ENCODE measurements at places on chromosomes 1 and 21.

DNA sequence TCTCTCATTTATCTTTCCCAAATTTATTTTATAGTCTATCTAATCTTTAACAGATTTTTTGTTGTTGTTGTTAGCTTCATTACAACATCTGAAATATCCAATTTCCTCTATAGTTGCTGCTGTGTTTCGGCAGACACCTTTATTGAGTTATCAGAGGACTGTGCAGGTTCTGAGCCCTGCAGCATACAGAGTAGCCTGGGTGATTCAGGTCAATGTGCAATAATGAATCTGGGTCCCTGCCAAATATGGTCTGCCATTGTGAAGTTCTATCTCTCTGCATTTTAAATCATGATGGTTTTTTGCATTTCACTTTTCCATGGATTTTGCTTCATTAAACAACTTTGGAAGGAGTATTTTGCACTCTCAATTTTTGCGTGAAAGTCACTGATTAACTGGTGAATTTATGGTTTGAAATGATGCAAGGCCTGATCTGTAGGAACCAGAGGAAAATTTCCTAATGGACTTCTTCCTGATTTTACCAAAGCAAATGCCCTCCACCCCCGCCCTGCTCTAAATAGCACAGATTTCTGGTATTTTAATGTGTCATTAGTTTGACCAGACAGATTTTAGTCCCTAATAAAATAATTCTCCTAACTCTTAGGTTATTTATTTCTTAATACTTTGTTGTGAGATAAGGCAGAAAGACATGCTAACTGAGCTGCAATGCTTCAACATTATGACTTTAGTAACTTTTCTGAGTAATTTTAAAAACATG, 402.3 kb downstream of the PTBP2 start:
- DNase-seq: no peak

GRCh38 chr1:218880484-218881060, 293.1 kb upstream of the LYPLAL1 start:
- no peak for DNase-seq

DNA sequence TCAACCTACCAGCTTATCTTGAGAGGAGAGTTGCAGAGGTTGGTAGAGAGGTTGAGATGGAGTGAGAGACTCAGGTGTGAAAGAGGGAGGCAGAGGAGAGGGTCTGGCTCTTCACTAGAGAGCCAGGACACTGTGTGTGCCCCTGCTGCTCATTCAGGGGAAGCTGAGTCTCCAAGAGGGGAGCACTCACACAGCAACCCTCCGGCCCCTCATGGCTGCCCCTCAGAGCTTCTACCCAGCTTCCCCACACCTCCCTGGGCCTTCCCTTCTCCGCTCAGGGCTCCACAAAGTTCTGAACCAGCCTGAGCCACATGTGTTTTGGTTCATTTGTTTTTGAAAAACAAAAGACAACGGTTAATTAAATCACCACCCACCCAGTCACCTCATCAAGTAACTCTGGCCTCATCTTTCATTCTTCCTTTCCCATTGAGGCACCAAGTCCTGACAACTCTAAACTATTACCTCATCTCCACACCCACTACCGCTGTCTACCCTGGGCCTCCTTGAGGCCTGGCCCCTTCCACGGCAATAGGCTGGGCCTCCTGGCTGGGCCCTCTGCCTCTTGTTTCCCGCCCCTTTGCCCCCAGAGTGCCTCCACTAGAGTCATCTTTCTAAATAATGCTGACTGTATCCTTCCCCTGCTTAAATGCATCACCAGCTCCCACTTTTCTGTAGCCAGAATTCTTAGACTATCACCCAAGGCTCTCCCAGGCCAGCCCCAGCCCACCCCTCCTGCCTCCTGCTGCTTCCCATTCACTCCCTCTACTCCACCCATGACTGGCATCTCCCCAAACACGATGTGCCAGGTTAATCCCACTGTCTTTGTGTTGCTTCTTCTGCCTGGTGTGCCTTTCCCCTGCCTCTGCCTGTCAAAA, 33.0 kb downstream of the TNNT2 start:
- no peak for DNase-seq

GRCh38 chr1:236451796-236452373, 57.8 kb downstream of the EDARADD start:
- peak; percentile 39 for DNase-seq

DNA sequence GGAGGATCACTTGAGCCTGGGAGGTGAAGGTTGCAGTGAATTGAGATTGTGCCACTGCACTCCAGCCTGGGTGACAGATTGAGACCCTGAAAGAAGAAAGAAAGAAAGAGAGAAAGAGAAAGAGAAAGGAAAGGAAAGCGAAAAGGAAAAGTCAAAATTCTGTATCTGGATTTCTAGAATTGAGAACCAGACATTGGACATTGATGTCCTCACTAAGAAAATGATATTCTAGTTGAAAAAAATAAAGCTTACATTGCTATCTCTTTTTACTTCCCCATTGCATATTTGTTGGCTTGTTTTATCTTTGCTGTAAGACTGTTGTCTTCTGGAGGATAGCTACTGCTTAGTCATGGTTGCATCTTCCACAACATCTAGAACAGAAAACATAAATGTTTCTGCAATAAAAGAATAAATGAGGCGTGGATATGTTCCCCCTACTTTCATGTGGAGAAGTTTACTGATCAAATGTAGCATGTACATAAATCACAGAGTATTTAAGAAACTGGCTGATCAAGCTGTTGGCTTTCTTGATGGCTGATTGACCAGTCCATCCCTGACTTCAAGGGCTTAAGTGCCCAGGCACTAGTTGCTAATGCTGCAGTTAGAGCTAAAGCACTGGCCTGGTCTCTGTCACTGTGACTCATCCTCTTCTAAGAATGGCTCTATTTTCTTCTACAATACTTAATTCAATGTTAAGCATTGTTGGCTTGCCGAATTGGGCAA, 17.7 kb downstream of the CD53 start:
- no peak for DNase-seq

GRCh38 chr1:2433936-2434655, 21.7 kb upstream of the PEX10 start:
- DNase-seq: no peak

DNA sequence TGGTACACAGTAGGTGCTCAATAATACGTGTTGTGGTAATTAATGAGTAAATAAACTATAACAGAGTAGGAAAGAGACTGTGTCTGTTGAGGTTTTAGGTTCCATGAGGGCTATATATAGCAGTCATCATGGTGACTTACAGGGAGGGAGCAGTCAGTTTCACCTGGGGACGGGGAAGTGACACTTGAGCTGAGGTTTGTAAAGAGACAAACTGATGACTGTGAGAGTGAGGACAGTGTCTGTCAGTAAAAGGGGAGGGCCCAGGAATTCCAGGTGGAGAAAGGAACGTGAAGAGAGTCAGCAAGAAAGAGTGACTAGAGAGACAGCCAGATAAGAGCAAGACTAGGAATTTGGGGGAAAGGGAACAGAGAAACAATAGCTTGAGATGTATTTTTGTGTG, 30.2 kb downstream of the ABCA4 start:
- no peak for DNase-seq
